ENCODE measurements at places on chromosomes 5 and 9.

DNA sequence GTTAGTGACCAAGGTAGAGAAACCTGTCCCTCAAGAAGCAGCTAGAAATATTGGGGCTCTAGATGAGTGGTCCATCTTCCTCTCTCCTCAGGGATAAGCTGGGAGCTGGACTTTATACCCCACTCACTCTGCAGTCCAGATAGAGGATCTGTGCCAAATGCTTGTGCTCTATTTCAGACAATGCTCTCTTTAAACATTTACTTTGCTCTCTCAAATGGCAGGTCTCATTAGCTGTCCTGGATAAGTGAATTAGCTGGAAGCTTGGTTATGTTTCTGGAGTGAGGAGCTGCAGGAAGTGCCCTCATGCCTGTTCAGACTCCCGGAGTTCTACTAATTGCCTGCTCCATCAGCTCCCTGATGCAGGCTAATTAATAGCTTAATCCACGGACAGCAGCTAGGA, 151.1 kb upstream of the CCDC152 start:
- no peak for DNase-seq

DNA sequence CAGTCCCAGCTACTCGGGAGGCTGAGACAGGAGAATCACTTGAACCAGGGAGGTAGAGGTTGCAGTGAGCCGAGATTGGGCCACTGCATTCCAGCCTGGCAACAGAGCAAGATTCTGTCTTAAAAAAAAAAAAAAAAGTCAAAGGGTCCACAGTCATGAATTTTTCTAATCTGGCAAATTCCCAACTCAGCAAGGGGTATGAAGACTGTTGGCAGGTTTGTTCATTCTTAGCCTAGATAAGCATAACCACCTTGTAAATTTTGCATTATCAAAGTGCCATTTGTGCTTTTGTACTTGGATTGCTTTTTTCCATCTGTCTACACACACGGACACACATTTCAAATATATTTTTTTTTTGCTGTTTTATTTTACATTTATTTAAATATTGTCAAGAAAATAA, 299.8 kb upstream of the NUDT12 start:
- no peak for DNase-seq

- no peak for DNase-seq
These were observed 79.6 kb upstream of the RNU6ATAC start for GRCh38 chr9:134243778-134244467.

DNA sequence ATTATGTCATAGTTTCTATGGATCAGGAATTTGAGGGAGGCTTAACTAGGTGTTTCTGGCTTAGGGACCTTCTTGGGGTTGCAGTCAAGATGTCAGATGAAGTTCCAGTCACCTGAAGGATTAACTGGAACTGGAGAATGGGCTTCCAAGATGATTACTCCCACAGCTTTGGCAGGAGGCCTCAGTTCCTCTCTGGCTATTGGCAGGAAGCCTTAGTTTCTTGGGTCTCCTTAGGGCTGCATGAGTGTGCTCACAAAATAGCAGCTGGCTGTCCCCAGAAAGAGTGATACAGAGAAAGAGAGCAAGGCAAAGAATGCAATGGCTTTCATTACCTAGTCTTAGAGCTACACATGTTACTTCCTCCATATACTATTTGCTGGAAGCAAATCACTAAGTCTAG, 138.1 kb upstream of the TLE4 start:
- DNase-seq = no peak

DNA sequence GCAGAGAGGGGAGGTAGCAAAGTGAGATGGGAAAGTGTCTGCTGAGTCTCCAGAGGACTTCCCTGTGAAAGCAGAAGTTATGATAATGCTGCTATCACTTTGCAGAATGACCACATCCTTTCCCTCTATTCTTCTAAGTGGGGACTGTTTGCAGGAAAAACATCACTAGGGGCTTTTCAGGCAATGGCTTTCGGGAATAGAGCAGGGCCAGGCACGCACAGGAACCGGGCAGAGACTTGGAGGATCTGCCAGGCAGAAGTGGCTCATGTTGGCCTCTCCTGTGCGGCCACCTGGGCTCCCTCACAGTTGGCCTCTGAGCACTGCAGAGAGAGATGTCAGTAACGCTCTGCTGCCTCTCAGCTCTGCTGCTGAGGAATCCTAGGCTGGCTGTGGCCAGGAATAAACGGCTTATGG, 214.7 kb downstream of the MAST4 start:
- no peak for DNase-seq

- DNase-seq = no peak
These were observed 32.1 kb downstream of the CSF2 start for GRCh38 chr5:132105688-132106087.

DNA sequence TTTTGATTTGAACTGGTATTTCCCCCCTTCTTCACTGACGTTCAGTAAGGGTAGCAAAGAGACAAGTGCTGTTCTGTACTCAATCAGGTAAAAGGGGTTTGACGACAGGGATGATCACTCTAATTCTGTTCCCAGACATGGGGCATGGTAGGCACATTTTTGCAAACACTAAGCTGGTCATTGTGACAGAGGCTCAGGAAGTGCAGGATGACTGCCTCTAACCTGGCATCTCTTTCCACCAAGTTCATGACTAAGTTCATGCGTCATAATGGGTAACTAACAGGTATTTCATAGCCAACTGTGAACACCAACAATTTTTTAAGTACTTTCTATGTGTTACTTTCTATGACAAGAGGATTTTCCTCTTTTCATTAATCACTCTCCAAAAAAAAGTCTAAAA, 166.5 kb downstream of the MAPKAP1 start:
- DNase-seq = no peak

- DNase-seq = no peak
These were observed 487.4 kb downstream of the ZNF608 start for GRCh38 chr5:124259017-124259416.

GRCh38 chr5:1099926-1100663, 11.8 kb downstream of the SLC12A7 start:
- DNase-seq = no peak

- DNase-seq = no peak
These were observed 74.5 kb downstream of the CDKN2A start for GRCh38 chr9:21919377-21920362.

DNA sequence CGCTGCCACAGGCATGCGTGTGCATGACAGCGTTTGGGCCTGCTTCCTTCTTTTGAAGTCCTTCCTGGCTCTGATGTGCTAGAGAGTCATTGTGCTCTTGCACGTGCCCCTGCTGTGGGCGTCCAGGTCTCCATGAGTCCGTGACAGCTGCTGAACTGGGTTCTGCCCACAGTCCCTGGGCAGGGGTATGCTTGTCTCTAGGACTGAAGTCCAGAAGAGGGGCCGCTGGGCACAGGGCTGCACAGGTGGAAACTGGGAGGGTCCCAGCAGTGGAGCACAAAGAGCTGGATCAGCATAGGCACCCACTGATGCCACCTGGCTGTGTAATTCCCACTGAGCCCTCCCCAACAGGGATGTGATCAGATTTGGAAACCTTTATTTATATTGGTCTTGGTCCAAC, 169.4 kb downstream of the IRX2 start:
- no peak for DNase-seq

DNA sequence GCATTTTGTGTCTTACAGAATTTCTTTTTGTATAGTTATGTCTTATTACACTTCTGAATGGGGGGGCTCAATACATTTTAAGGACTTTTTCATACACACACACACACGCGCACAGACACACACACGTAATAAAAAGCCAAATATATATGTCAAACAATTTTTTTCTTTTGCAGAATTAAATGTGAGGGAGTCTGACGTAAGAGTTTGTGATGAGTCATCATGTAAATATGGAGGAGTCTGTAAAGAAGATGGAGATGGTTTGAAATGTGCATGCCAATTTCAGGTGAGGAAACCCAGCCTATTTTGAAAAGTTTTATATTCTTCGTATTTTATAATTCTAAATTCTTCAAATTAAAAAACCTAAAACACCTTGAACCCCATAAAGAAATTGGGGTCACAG, 25.6 kb downstream of the TMEFF1 start:
- no peak for DNase-seq

- DNase-seq = no peak
These were observed 75.7 kb upstream of the FBN2 start for GRCh38 chr5:128613766-128614165.

DNA sequence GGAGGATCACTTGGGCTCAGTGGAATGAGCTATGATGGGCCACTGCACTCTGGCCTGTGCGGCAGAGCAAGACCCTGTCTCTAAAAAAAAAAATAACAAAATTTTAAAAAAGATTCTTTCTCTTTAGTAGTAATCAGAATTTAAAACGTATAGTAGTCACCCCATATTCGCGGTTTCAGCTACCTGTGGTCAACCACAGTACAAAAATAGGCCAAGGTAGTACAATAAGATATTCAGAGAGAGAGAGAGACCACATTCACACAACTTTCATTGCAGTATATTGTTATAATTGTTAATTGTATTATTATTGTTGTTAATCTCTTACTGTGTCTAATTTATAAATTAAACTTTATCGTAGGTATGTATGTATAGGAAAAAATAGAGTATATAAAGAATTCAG, 18.7 kb downstream of the INIP start:
- DNase-seq = no peak

DNA sequence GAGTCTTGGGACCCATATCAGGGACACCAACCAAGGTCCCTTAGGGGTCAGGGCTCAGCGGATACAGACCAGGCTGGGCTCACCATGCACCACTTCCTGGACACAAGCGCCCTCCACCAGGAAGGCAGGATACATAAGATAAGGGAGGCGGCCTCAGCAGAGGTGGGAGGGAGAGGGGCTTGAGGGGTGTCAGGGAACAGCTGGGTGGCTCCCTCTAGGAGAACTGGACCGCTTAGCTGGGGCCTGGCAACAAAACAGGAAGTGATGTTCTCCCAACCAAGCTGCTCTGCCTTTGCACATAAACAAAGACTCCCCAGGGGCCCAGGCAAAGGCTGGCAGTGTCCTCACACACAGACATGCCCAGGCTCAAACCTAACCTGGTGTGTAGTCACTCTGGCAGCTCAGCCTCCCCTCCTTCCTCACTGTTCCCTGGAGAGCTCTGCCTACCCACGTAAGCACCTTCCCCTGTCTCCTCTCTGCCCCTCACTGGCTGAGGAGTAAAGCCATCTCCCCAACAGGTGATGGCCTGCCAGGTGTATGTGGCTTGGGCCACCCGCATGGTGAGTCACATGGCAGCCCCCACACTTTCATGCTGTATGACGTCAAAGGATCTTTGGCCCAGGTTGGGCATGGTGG, 5.8 kb upstream of the BICD2 start:
- no peak for DNase-seq

DNA sequence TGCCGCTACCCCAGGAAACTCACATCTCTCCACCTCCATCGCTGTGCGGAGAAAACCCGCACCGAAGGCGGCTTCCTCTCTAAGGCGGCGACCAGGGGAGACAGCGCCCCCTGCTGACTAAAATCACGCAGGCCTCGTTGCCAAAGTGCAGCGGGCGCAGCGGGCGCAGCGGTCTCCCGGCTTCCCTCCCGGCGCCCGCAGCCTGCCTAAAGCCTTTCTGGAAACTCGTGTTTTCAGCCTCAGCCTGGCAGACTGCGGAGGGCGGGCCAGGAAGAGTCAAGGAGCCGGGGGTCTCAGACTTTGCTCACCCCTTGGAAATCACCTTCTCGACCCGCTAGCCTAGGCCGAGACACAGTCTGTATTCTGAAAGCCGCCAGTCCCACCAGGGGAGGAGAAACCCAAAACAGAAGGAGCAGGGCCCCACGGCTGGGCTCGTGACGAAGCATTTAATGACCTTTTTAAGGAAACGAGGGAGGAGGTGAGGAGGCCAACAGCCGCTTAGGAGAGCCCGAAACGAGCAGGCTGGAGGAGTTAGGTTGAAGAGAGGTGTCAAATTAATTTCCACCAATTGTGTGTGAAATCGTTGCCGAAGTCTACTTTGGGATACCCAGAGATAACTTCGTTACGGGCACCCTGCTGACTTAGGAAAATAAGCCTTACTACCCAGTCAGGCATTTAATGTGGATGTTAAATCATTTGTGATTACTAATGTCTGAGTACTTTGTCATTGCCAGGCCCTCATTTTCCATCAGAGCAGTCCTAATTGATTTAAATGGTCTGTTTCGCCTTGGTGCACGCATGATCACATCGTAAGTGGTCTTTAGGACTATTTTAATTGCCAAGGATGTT, 7.3 kb upstream of the FOXB2 start:
- no peak for DNase-seq

- DNase-seq = no peak
These were observed 130.2 kb downstream of the MAT2B start for GRCh38 chr5:163635631-163636030.

- DNase-seq = no peak
These were observed 11.8 kb downstream of the DEPDC1B start for GRCh38 chr5:60687927-60688720.

DNA sequence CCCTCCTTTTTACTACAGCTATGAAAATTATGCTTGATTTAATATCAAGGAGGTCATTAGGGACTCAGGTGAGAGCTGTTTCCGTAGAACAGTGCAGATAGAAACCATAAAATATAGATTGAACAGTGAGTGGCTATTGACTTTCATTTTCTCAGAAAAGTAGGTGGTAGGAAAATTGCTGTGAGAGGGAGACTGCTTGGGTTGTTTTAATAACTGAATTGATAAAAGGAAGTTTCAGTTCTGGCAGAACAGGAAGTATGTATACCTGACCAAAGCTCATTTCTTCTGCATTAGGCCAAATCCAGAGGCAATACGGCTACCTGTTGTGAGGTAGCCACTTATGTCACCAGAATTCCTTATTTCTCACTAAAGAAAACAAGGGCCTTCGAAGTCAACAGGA, 761.7 kb upstream of the ARRDC3 start:
- DNase-seq = no peak

DNA sequence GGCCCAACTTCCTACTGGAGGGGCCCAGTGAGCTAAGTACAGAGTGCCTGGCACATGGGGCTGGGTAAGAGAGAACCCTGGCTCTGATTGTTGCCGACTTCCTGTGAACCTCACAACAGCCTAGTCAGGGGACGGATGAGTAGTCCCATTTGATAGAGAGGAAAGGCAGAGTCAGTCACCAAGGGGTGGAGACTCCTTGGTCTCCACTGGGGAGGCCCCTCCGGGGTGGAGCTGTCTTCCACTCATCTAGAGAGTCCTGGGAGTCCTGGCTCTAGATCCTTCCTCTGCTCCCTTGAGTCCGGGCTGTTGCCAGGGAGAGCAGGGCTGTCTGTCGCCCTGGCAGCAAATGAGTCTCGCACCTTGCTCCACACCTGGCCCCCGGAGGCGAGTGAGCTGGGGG, 8.0 kb downstream of the GRK6 start:
- DNase-seq = no peak

DNA sequence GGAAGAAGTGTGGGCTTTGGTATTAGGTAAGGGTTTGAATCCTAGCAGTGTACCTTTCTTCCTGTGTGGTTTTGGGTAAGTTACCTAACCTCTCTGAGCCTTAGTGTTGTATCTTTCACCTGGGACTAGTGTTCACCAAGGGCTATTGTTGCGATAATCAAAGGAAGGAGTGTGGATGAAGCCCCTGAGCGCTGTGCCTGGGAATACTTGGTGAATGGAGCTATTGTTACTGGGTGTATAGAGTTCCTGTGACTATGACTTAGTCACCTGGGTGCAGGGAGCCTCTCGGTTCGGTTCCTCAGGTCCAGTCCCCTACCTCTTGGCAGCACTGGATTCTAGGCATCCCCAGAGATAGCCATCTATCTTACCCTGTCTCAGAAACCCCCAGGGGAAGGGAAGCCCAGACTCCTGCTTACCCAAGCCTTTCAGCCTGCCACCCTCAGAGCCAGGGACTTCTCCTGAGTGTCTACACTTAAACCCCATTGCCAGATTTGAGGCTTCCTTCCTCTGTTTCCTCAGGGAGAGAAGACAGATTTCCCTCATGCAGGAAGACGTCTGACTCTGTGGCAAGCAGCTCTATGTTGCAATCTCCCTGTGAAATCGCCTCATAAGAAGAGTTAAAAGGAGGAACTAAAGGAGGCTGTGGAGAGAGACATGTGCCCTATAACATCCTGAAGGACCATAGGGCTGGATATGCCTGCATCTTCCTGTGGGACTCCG, 181.0 kb upstream of the PITX1 start:
- DNase-seq = no peak
